ENCODE measurements at places on chromosomes 4 and X. TPM values are rescaled to one million over a fixed set of nuclear protein-coding genes. Genes with fewer than 3 reads are reported as not detected.

The GUCY1A1 gene
- total RNA-seq = not detected

The SLC26A1 gene
- total RNA-seq = 0.20 TPM

The CYBB gene
- total RNA-seq = not detected

The PABPC4L gene
- total RNA-seq = not detected

- DNase-seq = no peak
- no peak overlapping the region for H3K4me3 ChIP-seq
- H3K27ac ChIP-seq = no peak overlapping the region
Observed at GRCh38 chr4:184616633-184617551, 32.4 kb downstream of the CASP3 start.

GRCh38 chr4:84699001-84699671 lies 116.2 kb downstream of the CDS1 start:
- no peak overlapping the region for H3K27ac ChIP-seq
- no peaks in the 10 kb centered on the region for H3K36me3 ChIP-seq
- no peak for DNase-seq
- no peak overlapping the region for H3K4me3 ChIP-seq
- H3K27me3 ChIP-seq = no peaks in the 10 kb centered on the region
- peaks cover 11% of the 10 kb centered on the region for H3K4me1 ChIP-seq

DNA sequence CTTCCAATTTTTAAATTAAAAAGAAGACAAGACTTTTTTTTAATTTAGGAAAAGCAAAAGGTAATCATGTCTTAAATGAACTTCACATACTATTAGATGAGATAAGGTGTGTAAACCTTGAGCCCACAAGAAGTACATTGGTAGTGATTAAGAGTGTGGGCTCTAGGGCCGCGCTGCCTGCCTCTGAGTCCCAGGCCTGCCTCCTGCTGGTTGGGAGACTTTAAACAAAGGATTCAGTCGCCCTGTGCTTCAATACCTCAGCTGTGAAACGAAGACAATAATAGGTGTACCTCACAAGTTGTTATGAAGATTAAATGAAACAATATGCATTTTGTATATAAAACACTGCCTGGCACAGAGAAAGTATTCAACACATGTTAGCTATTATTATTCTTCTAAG lies 95.9 kb upstream of the MYOZ2 start:
- DNase-seq = no peak
- no peak overlapping the region for H3K27ac ChIP-seq
- peaks cover 7% of the 10 kb centered on the region for H3K4me1 ChIP-seq
- no peaks in the 10 kb centered on the region for H3K36me3 ChIP-seq
- H3K27me3 ChIP-seq = peaks cover under 1% of the 10 kb centered on the region

- H3K27me3 ChIP-seq = no peaks in the 10 kb centered on the region
- H3K27ac ChIP-seq = no peak overlapping the region
- peaks cover 42% of the 10 kb centered on the region for H3K36me3 ChIP-seq
- peaks cover 4% of the 10 kb centered on the region for H3K4me1 ChIP-seq
Observed at GRCh38 chrX:54007682-54008081, 36.6 kb downstream of the PHF8 start.

DNA sequence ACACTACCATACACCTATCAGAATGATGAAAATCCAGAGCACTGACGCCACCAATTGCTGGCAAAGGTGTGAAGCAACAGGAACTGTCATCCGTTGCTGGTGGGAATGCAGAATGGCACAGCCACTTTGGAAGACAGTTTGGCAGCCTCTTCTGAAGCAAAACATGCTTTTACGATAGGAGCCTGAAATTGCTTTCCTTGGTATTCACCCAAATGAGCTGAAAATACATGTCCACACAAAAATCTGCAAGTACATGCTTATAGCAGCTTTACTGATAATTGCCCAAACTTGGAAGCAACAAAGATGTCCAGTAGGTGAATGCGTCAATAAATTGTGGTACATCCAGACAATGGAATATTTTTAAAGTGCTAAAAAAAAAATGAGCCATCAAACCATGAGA lies 322.8 kb upstream of the FAT1 start:
- DNase-seq = no peak
- H3K27me3 ChIP-seq = no peaks in the 10 kb centered on the region
- no peak overlapping the region for H3K27ac ChIP-seq
- no peaks in the 10 kb centered on the region for H3K4me1 ChIP-seq

DNA sequence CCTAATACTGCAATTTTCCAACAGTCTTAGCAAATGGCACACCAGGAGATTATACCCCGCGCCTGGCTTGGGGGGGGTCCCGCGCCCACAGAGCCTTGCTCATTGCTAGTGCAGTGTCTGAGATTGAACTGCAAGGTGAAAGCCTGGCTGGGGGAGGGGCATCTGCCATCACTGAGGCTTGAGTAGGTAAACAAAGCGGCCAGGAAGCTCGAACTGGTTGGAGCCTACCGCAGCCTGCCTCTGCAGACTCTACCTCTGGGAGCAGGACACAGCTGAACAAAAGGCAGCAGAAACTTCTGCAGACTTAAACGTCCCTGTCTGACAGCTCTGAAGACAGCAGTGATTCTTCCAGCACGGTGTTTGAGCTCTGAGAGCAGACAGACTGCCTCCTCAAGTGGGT lies 172.8 kb upstream of the NAP1L5 start:
- H3K4me3 ChIP-seq = no peak overlapping the region
- DNase-seq = no peak
- H3K36me3 ChIP-seq = no peaks in the 10 kb centered on the region
- H3K27ac ChIP-seq = no peak overlapping the region
- no peaks in the 10 kb centered on the region for H3K4me1 ChIP-seq

DNA sequence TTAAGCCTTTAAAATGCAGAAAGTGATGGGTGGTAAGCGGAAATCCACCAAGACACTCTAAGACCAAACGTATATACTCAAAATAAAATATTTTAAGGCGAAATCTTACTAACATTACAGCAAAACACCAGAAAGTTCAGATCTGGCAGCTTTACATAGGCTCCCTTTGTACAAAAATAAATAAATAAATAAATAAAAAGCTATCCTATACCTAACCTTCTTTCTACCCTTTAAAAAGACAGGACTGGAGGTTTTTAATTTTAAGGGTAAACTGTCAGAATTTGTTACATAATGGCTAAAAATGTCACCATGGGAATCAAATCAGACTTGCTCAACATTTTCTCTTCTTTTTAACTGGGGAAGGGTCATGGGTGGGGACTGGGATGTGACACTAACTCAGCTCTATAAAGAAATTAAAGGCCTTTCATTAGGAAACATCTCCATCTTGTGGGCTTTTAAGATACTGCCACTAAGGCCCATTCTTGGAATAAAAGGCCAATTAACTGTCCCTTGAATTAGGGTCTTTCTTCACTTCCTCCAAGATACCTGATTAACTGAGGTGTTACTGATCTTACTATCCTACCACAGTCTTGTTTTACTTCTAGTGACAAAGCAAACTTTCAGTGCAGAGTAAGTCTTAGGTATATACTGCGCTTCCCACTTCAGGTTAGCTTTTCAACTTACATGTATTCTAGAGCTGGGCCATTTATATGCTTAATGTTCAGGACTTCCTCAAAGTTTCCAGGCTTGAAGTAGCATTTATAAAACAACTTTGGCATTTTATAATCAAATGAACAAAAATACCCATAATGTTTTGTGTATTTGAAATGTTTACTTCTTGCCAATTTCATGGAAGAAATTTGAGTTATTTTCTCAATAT lies 13.3 kb downstream of the HNRNPD start:
- H3K4me3 ChIP-seq = no peak overlapping the region
- DNase-seq = no peak
- H3K36me3 ChIP-seq = peaks cover 60% of the 10 kb centered on the region
- peak overlapping the region; percentile 11 for H3K27ac ChIP-seq

GRCh38 chr4:177008071-177008835 lies 215.5 kb upstream of the VEGFC start:
- no peak for DNase-seq
- H3K36me3 ChIP-seq = no peaks in the 10 kb centered on the region
- H3K27me3 ChIP-seq = no peaks in the 10 kb centered on the region
- no peak overlapping the region for H3K27ac ChIP-seq

- no peaks in the 10 kb centered on the region for H3K4me1 ChIP-seq
- peaks cover 2% of the 10 kb centered on the region for H3K27me3 ChIP-seq
- H3K4me3 ChIP-seq = no peak overlapping the region
- no peaks in the 10 kb centered on the region for H3K36me3 ChIP-seq
- no peak for DNase-seq
- H3K27ac ChIP-seq = no peak overlapping the region
Observed at GRCh38 chrX:46340696-46341095, 204.5 kb downstream of the ZNF674 start.

DNA sequence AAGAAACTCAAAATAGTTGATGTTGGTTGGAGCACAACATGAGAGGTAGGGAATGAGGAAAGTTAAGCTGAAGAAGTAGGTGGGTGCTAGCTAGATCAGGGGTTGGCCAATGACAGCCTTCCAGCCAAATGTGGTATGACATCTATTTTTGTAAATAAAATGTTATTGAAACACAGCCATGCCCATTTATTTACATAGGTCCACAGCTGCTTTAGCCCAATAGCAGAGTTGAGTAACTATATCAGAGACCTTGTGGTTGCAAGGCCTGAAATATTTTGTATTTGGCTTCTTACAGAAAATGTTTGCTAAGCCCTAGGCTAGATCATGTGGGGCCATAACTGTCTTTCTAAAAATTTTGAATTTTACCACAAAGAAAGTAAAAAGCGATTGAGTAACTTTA lies 234.9 kb upstream of the CTSO start:
- no peaks in the 10 kb centered on the region for H3K27me3 ChIP-seq
- no peaks in the 10 kb centered on the region for H3K4me1 ChIP-seq
- H3K27ac ChIP-seq = no peak overlapping the region
- no peak overlapping the region for H3K4me3 ChIP-seq

DNA sequence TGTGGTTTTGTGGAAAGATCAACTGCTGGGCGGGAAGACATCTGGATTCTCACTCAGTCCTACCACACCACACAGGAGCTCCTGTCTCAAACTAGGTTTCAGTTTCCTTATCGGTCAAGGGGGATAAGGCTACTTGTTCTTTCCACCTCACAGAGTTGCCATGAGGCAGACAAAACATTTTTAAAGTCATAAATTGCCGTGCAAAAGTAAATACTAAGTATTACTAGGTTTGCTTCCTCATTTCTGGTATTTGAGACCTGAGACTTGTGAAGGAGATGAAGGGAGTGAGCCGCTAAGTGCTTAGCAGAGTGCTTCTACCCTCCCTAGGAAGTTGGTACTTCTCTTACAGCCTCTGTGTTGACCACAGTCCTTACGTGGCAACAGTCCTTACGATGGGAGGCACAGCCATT lies 1.5 kb downstream of the LAP3 start:
- peaks cover 46% of the 10 kb centered on the region for H3K4me1 ChIP-seq
- H3K27me3 ChIP-seq = no peaks in the 10 kb centered on the region
- peak overlapping the region; percentile 99 for H3K27ac ChIP-seq
- peaks cover 56% of the 10 kb centered on the region for H3K36me3 ChIP-seq
- H3K4me3 ChIP-seq = peak overlapping the region; percentile 97

DNA sequence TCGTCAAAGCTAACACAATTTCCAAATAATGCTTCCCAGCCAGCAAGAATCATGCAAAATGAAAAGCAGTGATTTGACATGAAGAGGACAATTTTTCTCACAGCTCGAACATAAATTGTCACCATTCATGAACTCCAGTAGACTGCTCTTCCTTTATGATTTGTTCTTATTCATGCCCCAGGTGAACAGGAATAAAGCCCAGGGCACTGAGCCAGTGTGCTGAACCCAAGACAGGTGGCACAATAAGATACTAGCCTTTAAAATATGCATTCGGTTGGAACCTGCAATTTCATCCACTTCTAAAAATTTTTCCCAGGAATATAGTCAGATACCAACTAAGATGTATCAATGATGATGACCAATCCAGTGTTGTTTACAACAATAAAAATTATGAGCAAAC lies 139.7 kb downstream of the PRSS12 start:
- no peak for DNase-seq
- H3K4me3 ChIP-seq = no peak overlapping the region
- H3K36me3 ChIP-seq = no peaks in the 10 kb centered on the region
- H3K27ac ChIP-seq = no peak overlapping the region
- H3K27me3 ChIP-seq = no peaks in the 10 kb centered on the region

DNA sequence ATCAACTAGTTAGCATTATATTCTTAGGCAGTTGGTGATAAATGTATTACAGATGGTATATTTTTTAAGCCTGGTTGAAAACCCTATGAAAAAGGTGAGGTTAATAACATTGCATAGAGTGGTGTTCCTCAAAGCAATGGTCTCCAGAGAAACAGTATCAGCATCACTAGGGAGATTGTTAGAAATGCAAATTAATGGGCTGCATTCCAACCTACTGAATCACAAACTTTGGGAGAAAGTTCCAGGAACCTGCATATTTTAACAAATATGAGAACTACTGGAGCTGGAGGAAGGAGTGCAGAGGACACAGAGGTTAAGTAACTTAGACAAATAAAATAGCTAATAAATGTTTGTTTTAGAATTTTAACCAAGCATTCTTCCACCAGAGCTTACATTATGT lies 166.9 kb upstream of the PCDH10 start:
- H3K36me3 ChIP-seq = no peaks in the 10 kb centered on the region
- H3K4me3 ChIP-seq = no peak overlapping the region
- no peak overlapping the region for H3K27ac ChIP-seq
- no peak for DNase-seq
- no peaks in the 10 kb centered on the region for H3K27me3 ChIP-seq
- no peaks in the 10 kb centered on the region for H3K4me1 ChIP-seq

Measured in activated CD4-positive, alpha-beta memory T cell treated with anti-CD3 and anti-CD28 coated beads, Interleukin-2, amount 10 ng/mL, durations not matched to agents 7 days and 5 days (primary cell).